ENCODE measurements at places on chromosomes 2 and 18. TPM values are rescaled to one million over a fixed set of nuclear protein-coding genes. Genes with fewer than 3 reads are reported as not detected.

Gene RAB6C
- not detected for total RNA-seq

Gene PROKR1
- total RNA-seq = not detected

Gene PPP1R1C
- 3.3 TPM for total RNA-seq

Gene MC5R
- not detected for total RNA-seq

Gene CNPPD1
- 40.0 TPM for total RNA-seq

Gene VWC2L
- total RNA-seq = not detected

Gene INSIG2
- total RNA-seq = 13.6 TPM
